ENCODE measurements at places on chromosomes 1 and 21.

DNA sequence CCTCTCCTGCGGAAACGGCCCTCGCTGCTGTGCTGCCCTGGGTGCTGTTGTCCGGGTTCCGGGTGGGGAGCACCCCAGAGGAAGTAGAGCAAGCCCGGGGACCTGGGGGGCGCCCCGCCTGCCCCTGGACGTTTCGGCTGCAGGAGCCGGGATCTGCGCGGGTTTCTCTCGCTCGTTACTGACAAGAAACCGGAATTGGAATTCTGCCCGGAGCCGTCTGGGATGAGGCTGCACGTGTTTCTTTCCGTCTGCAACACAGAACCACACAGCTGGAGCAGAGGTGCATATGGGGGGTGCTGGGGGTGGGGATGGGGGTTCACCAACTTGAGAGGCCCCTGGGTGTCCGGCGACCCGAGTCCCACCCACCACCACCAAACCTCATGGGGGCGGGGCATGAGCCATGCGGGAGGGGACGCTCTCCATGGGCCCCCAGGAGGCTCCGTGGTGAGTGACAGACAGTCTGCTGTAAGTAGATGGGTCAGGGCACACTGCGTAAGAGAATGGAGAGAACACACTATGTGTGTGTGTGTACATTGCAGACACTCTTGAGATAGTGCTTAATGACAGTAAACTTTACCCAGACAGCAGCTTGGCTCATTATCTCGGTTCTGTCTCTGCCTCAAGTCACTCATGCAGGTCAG, 261.4 kb upstream of the C1orf174 start:
- DNase-seq = no peak

DNA sequence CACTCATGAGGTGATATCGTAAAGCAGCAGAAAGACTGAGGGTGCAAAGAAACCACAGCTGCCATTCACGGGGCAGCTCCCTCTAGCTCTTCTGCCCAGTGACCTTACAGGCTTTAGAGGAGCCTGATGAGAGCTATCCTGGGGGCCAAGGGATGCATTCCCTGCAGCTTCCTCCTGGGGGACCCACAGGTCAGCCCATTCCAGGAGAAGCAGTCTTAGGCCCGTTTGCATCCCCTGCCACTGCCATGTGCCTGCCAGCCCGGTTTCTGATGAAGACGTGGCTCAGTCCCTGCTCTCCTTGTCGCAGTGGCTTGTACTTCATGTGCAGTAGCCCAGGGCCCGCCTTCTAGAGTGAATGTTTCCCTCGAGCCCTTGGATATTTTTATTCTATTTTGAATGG, 22.8 kb downstream of the ATP5PO start:
- DNase-seq = no peak

GRCh38 chr21:21045518-21045917, 47.3 kb downstream of the NCAM2 start:
- no peak for DNase-seq

DNA sequence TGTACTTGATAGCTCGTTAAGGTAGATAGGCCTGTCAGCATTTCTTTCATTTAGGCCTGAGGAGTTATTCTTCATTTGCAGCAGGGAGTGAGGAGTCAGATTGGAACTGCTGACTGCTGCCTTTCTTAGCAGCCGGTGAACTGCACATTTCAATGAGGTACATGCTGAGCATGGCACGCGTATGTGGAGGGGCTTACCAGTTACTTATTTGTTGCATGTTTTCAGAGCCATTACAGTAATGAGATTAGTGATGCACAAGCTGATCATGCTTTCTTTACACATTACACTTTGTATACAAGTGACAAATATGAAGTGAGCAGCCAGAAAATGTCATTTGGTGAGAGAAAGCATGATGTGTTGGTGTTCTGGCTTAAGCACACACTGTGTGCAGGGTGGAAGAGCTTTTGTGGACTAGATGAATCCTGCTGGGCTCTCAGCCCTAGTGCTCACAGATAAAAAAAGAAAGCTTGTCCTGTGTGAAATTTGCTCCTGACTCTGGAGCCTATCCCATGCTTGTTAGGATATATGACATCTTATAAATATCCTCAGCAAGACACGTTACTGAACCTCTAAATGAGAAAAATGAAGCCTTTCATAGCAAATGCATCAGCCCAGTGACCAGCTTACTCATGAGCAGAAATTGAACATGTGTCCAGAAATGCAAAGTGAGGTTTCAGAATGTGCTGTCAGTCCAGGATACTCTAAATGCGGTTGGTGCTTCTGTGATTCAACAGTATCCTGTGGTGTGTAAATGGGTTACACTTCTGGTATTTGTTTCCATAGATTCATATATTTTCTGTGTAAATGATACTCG, 574.7 kb upstream of the ADGRL2 start:
- no peak for DNase-seq

GRCh38 chr21:38881131-38881530, 75.4 kb downstream of the ETS2 start:
- DNase-seq = no peak

GRCh38 chr1:201355471-201355870, 22.0 kb downstream of the TNNT2 start:
- DNase-seq = no peak

DNA sequence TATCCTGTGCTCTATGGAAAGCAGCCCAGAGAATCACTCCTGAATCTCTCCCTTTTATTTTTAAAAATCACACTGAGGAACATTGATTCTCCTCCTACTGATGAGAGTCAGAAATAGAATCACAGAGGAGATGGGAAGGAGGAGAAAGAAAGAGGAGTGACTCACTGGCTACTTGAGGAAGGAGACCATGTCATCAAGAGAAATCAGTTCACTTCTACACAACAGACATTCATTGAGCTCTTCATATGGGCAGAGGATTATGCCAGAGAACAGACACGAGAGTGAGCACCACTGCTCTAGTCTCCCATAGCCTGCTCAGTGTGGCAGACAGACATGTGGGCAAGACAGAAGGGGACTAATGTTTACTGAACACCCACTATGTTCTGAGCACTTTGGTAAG, 44.2 kb downstream of the RAB3B start:
- no peak for DNase-seq

Data from right kidney (tissue), 9 donors.